Breast epithelium (tissue), 4 donors: ENCODE measurements at places on chromosomes 12 and 14. TPM values are rescaled to one million over a fixed set of nuclear protein-coding genes. Genes with fewer than 3 reads are reported as not detected.

DNA sequence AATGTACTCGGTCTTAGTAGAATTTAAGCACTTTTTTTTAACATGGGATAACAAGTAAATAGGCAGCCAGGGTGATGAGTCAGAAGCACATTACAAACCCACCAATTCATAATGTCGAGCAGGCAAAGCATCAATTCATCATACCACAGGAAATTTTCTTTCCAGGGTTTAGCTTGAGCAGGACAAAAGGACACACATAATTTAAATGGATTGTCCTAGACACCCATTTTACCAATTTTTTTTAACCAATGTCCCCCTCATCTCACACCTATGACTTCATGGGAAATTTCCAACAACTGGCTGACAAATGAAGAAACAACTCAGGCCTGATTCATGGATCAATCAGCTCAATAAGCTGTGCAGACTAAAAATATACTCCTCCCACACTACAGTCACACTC, 58.8 kb upstream of the FOXG1 start:
- DNase-seq, result no peak

GRCh38 chr12:4421590-4422031, 24.0 kb downstream of the FGF6 start:
- no peak for DNase-seq

DNA sequence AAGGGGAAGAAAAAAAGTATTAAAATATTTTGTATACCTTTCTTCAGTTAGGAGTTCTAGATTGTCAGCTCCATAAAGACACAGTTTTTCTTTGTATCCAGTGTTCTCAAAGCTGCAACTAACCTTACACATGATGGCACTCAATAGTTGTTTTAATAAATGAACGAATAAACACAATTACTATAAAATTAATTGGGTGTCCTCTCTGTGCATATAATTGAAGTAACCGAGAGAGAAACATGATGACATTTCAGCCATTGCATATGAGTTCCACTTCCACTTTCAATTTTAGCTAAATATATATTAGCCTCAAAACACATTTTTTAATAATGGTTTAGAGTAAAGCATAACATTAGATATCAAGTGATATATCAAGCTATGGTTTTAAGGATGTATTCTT, 671.2 kb downstream of the LRFN5 start:
- DNase-seq, result no peak

DNA sequence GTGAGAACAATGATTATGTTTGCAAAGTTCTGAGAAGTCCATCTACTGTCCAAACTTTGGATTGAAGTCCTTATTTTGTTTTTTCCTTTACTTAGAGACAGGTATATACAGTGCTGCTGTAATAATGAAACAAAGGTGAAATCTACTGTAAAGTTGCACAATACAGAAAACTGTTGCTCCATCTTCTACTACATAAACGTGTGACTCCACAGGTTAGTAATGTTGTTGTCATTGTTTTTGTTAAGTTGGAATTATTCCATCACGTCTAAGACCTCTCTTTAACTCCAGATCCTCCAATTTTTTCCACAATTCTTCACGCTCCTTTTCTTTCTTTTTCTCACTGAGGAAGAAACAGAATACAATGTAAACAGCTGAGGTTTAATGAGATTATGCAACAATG, 57.0 kb upstream of the GPHB5 start:
- no peak for DNase-seq

DNA sequence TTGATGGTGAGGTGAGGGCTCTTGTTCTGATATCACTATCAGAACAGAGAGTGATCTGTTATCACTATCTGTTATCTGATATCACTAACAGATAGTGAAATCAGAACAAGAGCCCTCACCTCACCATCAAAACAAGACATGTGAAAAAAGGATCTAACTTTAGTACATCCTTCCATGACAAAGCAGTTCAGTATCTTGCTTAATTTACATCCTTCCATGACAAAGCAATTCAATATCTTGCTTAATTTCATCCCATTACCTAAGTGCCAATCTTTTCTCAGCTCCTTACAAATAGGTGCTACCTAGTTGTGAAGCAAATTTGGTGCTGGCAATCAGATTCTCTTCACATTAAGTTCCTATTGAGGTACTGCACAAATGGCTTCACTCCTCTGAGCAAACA, 1865.6 kb upstream of the FLRT2 start:
- no peak for DNase-seq

DNA sequence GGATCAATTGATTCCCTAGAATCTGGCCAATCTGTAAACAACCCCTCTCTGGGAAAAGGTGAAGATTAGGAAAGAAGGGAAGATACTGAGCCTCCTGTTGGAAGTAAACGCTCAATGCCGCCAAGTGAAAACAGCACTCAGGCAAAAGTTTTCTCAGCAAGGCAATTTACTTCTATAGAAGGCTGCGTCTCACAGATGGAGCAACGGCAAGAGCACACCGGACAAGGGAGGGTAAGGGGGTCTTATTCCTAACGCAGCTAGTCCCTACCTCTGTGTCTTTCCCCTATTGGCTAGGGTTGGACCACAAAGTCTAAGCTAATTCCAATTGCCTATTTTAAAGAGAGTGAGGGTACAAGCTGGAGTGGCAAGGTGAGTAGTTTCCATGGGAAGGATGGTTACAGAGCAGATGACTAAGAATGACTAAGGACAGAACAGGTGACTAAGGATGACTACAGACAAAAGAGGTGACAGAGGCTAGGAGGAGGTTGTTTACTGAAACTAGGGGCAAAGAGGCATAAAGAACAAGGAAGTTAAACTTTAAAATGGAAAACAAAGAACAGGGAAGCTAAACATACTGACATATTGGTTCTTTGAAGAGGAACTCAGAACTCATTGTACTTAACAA, 5.6 kb upstream of the TTC9 start:
- DNase-seq, result no peak

GRCh38 chr12:102388469-102388868, 91.9 kb downstream of the IGF1 start:
- DNase-seq, result no peak

The LRRC10 gene
- not detected for total RNA-seq

The PRICKLE1 gene
- total RNA-seq, result 6.4 TPM
